Suppressor macrophage (primary cell): ENCODE measurements at places on chromosomes 7 and 10.

DNA sequence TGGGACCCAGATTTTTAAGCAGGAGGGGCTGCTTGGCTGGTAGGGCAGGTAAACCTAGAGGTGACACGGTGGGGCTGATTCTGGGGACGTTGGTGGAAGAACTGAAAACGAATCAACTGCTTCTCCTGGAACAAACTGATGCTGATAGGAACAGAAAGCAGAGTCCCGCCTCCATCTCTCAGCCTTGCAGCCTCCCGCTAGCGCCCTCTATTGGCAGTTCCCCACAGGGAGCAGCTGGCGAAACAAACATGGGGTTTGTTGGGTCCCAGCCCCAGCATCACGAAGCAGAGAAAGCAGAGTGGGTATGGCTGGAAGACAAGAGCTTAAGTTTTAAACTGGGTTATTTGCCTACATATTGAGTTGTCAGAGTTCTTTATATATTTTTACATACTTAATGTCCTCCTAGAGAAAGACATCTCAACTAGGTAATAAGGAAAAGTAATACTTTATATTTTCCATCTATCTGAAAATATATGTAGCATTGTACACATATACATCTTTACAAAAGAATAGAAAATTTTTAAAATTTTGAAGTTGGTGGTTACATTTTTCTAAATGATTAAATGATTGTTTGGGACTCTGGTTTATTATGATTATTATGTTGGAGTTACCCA, 42.3 kb upstream of the FOXI2 start:
- DNase-seq = peak; percentile 50

DNA sequence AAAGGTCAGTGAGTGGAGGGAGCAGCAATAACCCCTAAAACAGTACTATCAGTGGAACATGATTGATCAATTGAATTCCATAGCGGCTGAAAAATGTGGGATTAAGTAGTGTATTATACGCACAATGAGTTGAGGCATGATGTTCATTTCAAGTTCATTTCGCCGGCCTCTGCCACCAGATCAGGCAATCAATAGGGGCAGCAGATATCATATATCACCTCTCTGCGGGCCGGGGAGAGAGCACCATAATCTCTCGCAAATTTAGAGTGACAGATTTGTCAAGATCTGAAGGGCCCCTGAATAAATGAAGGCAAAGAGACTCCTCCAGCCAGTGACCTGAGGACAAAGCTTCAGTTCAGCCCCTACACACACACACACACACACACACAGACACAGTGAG, 58.5 kb downstream of the PAX2 start:
- no peak for DNase-seq

DNA sequence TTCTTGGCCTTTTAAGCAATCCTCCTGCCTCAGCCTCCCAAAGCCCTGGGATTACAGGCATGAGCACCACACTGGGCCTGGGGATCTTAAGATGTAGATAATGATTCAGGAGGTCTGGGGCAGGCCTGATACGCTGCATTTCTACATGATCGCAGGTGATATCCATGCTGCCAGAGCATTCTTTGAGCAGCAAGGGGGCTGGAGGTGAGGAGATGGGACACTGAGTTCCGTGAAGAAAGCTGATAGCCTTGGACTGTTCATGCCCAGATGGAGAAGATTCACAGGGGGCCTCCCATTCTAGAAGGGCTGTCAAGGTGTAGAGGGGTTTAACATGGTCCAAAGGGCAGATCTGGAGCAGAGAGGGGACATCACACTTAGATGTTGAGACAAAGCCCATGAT, 480.3 kb downstream of the RPS24 start:
- no peak for DNase-seq

DNA sequence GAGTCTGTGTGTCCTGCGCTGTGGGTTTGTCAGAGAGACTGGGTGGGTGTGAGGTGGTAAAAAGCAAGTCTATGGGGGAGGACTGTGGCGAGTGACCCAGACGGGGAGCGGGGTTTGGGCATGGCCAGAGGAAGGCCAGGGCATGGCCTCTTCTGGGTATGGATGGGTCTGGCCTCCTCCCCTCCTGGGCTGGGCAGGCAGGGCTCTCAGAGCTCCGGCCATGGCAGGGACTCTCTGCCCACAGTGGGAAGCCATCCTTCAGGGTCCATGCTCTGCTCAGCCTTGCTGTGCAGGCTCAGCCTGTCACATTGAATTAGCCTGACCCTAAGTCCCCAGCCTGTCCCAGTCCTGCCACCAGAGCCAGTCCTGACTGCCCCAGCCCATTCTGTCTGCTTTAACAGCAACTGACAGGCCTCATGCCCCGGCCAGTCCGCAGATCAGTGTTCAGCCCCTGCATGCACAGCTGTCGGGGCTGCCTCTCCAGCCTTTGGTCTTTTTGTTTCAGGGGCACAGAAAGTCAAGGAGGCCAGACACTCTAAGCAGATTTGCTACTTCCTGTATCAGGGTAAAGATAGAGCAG, 7.9 kb downstream of the ANTXRL start:
- no peak for DNase-seq

GRCh38 chr10:3828404-3829155, 43.6 kb upstream of the KLF6 start:
- DNase-seq = peak; percentile 75

DNA sequence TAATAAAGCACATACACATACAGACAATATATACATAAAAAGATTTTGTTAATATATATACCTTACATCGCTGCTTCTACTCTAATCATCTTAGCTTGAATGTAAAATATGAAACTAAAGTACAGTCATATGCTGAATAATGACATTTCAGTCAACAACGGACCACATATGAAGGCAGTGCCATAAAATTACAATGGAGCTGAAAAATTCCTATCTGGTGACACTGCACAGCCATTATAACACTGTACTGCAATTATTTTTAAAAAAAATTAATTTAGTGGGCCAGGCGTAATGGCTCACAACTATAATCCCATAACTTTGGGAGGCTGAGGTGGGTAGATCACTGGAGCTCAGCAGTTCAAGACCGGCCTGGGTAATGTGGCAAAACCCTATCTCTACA, 122.3 kb downstream of the JMJD1C start:
- no peak for DNase-seq

- DNase-seq = no peak
Measured at GRCh38 chr7:105339404-105340323, 49.1 kb downstream of the SRPK2 start.
